ENCODE measurements at places on chromosomes 7 and 10. TPM values are rescaled to one million over a fixed set of nuclear protein-coding genes. Genes with fewer than 3 reads are reported as not detected.

GRCh38 chr10:84525120-84525806 lies 196.9 kb downstream of the CCSER2 start:
- no peaks in the 10 kb centered on the region for H3K27me3 ChIP-seq
- no peak overlapping the region for H3K4me3 ChIP-seq
- DNase-seq, result no peak
- H3K36me3 ChIP-seq, result no peaks in the 10 kb centered on the region
- H3K27ac ChIP-seq, result no peak overlapping the region

DNA sequence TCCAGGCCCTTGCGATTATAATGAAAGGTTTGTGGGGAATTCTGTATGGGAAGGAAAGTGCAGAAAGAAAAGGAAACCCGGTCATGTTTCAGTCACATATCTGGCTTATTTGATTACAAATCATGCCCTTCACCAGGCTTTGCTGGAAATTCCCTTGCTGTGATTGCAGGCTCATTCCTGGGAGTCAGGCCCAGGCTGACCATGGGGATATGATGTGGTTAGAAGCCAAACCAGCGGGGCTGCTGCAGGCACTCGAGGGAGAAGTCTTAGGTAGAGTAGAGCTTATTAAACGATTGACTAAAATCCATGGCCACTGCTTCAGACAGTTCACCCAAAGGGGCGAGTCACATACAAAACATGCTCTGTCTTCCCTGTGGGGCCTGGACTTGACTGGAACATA lies 16.2 kb downstream of the PKD1L1 start:
- no peaks in the 10 kb centered on the region for H3K27me3 ChIP-seq
- no peak overlapping the region for H3K27ac ChIP-seq
- DNase-seq, result no peak

DNA sequence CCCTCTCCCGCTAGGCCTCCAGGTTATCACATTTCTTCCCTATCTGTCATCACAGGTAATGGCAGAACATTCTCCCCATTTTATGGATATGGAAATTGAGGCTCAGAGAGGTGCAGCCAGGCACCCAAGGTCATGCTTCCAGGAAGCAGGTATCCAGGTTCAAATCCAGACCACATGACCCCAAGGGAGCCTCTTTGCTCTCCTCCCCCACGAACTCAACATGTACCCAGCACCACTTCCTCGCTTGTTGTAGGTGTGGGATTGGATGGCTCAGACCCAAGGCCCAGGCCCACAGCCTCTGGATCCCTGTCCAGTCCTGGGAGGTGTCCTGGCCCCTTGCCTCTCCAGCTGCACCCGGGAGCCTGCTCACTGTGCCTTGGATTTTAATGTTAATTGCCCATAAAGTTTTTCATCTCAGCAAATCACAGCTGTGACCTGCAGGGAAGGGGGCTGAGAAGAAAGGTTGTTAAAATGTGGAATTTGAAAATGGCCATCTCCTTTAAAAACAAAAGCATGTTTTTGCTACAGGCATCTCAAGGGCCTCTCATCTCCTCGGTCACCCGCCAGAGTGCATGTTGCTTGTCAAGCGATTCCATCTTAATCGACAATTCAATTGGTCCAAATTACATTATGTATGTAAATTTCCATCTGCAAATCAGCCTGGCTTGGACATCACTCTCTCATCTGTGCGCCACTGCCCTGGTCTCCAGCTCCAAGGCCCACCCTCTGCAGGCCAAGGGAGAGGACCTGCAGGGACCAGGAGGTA lies 205.4 kb upstream of the ZMIZ1 start:
- H3K27me3 ChIP-seq, result no peaks in the 10 kb centered on the region
- no peaks in the 10 kb centered on the region for H3K36me3 ChIP-seq
- H3K4me3 ChIP-seq, result no peak overlapping the region
- no peaks in the 10 kb centered on the region for H3K4me1 ChIP-seq
- H3K27ac ChIP-seq, result no peak overlapping the region
- no peak for DNase-seq

- H3K4me1 ChIP-seq, result no peaks in the 10 kb centered on the region
- H3K27ac ChIP-seq, result no peak overlapping the region
Measured at GRCh38 chr10:91551856-91552255, 81.0 kb downstream of the PPP1R3C start.

DNA sequence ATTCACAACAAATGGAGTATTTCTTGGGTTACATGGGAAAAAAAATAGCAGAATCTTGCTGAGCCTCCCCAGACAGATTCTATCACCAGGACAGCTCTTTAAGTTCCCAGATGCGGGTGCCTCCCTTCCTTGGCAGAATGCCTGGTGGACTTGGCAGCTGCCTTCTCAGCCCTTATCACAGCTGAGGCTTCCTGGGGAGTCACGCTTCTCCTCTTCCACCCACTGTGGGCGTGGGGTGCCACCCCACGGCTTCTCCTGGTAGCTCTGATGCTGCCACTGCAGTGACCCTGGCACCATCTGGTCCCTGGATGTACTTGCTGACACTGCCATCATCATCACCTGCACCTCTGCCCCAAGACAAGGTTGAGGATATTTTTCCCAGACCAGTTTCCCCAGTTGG lies 16.2 kb upstream of the NME8 start:
- H3K4me3 ChIP-seq, result no peak overlapping the region
- DNase-seq, result no peak
- no peaks in the 10 kb centered on the region for H3K27me3 ChIP-seq
- no peak overlapping the region for H3K27ac ChIP-seq

GRCh38 chr10:19014034-19014433 lies 34.6 kb upstream of the MALRD1 start:
- H3K4me3 ChIP-seq, result no peak overlapping the region
- DNase-seq, result no peak
- no peaks in the 10 kb centered on the region for H3K4me1 ChIP-seq
- no peaks in the 10 kb centered on the region for H3K36me3 ChIP-seq

GRCh38 chr7:46744957-46745706 lies 824.1 kb upstream of the IGFBP3 start:
- H3K27ac ChIP-seq, result no peak overlapping the region
- no peaks in the 10 kb centered on the region for H3K27me3 ChIP-seq
- no peak for DNase-seq
- no peaks in the 10 kb centered on the region for H3K36me3 ChIP-seq

GRCh38 chr7:23472556-23472955 lies 2.3 kb upstream of the IGF2BP3 start:
- H3K4me3 ChIP-seq, result no peak overlapping the region
- no peak overlapping the region for H3K27ac ChIP-seq
- peaks cover 82% of the 10 kb centered on the region for H3K27me3 ChIP-seq
- no peak for DNase-seq
- H3K4me1 ChIP-seq, result peaks cover 54% of the 10 kb centered on the region
- H3K36me3 ChIP-seq, result no peaks in the 10 kb centered on the region

DNA sequence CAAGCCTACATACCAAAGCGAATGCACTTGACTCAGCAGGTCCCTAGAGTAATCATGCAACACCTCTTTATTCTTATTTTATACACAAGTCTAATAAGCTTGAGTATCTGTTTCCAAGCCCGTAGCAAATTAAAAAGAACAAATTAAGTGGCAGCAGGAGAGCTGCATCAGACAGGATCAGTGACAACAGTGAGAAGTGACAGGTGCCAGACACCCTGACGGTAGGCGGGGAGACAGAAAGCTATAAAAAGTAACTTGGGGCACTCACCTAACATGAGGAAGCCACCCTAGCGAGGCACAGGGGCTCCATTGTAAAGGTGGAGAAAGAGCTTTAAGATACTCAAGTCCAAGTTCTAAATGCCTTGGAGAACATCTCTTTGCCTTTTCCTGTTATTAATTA lies 174.2 kb downstream of the PLXNA4 start:
- no peaks in the 10 kb centered on the region for H3K4me1 ChIP-seq
- H3K36me3 ChIP-seq, result no peaks in the 10 kb centered on the region
- no peak for DNase-seq
- H3K27me3 ChIP-seq, result no peaks in the 10 kb centered on the region

DNA sequence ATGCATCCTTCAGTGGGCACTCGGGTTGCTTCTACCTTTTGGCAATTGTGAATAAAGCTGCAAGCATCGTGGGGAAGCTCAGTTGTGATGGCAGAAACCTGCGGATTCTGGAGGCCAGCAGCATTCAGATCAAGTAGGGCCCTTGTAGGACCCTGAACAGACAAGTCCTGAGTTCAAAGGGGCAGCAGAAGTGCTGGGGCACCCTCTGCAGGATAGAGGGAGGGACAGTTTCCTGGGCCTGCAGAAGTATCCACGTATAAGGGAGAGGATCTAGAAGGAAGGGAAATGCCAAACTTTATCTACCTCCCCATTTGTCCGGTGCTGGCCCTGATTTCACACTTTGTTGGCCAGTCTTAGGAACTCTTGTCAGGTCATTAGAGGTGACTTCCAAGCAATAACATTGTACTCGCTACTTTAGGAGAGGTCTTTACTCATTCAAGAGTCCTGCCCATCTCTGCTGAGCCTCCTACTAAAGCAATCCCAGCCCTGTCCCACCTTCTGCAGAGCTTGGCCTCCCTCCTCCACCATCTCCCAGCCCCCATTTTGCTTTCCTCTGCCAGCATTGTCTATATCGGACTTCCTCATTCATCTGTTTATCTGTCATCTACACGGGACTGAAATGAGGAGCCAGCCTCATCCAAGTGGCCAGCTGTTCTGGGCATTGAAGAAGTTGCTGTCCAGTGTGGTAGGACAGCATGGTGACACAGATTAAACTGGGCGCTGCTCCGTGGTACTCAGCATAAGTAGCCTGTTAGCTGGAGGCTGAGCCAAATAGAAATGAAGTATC lies 26.6 kb upstream of the R3HCC1L start:
- no peak overlapping the region for H3K4me3 ChIP-seq
- peaks cover 7% of the 10 kb centered on the region for H3K27me3 ChIP-seq
- H3K36me3 ChIP-seq, result no peaks in the 10 kb centered on the region
- no peak for DNase-seq

DNA sequence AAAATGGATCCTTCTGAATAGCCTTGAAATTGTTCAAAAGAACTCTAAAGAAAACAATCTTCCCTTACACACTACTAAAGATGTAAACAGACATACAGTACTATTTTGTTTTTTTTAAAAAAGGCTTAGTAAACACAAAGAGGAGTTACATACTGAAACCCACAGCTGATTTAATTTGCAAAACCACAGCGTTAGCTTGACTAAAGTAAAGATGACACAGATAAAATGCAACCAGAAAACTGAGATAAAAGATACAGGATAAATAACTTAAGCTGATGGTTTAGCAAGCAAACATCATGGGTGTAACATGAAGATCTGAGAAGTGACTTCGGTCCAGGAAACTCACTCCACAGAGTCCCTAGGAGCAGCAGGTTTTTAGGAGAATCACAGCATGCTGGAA lies 21.8 kb downstream of the PRKCQ start:
- H3K27me3 ChIP-seq, result no peaks in the 10 kb centered on the region
- DNase-seq, result peak; percentile 50
- no peak overlapping the region for H3K4me3 ChIP-seq
- H3K27ac ChIP-seq, result peak overlapping the region; percentile 43
- H3K36me3 ChIP-seq, result no peaks in the 10 kb centered on the region

DNA sequence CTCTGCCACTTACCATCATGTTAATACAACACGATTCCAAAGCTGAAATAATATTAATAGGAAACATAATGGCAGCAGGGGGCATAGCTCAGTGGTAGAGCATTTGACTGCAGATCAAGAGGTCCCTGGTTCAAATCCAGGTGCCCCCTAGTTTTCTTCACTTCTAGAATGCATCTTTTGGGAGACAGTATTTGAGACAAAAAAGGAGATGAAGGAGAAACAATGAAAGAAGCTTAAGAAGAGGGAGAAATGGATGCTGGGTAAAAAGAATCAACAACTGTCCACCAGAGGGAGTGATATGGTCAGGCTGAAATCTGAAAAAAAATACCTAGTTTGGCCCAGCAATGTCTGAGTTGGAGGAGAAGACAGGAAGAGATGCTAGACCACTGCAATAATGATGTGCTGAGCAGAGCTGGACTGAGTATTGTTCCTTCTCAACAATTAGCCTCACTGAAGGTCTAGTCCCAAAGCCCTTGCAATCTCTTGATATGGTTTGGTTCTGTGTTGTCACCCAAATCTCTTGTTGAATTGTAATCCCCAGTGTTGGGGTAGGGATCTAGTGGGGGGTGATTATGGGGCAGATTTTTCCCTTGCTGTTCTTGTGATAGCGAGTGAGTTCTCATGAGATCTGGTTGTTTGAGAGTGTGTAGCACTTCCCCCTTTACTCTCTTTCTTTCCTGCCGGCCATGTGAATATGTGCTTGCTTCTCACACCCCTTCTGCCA lies 48.3 kb downstream of the ZNF783 start:
- no peak overlapping the region for H3K4me3 ChIP-seq
- no peaks in the 10 kb centered on the region for H3K36me3 ChIP-seq
- no peak overlapping the region for H3K27ac ChIP-seq
- no peak for DNase-seq
- no peaks in the 10 kb centered on the region for H3K4me1 ChIP-seq

GRCh38 chr7:117270371-117270770 lies 52.5 kb downstream of the WNT2 start:
- H3K27ac ChIP-seq, result no peak overlapping the region
- H3K36me3 ChIP-seq, result no peaks in the 10 kb centered on the region
- peaks cover 4% of the 10 kb centered on the region for H3K27me3 ChIP-seq
- no peaks in the 10 kb centered on the region for H3K4me1 ChIP-seq
- H3K4me3 ChIP-seq, result no peak overlapping the region
- DNase-seq, result no peak

- no peak overlapping the region for H3K4me3 ChIP-seq
- no peak overlapping the region for H3K27ac ChIP-seq
- no peak for DNase-seq
Measured at GRCh38 chr10:71259815-71260501, 47.6 kb downstream of the UNC5B start.

DNA sequence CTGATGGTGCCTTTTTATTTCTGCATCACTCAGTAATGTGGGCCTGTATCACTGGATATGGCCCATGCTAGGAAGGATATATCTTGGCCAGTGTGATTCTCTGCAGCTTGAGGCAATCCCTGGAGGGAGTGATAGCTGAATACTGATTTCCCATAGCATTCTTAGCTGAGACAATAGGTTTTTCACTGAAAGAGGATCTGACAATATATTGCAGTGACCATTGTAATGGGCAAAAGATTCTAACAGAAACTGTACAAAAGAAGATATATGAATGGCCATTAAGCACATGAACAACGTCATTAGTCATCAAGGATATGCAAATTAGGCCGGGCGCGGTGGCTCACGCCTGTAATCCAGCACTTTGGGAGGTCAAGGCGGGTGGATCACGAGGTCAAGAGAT lies 117.8 kb downstream of the KAT6B start:
- H3K27me3 ChIP-seq, result no peaks in the 10 kb centered on the region
- H3K27ac ChIP-seq, result no peak overlapping the region
- no peaks in the 10 kb centered on the region for H3K36me3 ChIP-seq
- DNase-seq, result no peak

- peak overlapping the region; percentile 36 for H3K27ac ChIP-seq
- H3K27me3 ChIP-seq, result no peaks in the 10 kb centered on the region
Measured at GRCh38 chr10:124642088-124642710, 102.0 kb downstream of the FAM53B start.

Gene ZNF239
- total RNA-seq, result 5.8 TPM

Gene CHCHD2
- total RNA-seq, result 147 TPM

Gene TMEM139
- total RNA-seq, result 0.61 TPM

Gene CLCN1
- total RNA-seq, result not detected

Measured in CD4-positive, alpha-beta memory T cell (primary cell).